Stimulated activated CD8-positive, alpha-beta memory T cell treated with anti-CD3 and anti-CD28 coated beads, Interleukin-4, amount 100 ng/mL, for 24 hours (primary cell): ENCODE measurements at places on chromosomes 5 and 9.

- DNase-seq = no peak
Measured at GRCh38 chr5:133814152-133814551, 154.3 kb downstream of the C5orf15 start.

DNA sequence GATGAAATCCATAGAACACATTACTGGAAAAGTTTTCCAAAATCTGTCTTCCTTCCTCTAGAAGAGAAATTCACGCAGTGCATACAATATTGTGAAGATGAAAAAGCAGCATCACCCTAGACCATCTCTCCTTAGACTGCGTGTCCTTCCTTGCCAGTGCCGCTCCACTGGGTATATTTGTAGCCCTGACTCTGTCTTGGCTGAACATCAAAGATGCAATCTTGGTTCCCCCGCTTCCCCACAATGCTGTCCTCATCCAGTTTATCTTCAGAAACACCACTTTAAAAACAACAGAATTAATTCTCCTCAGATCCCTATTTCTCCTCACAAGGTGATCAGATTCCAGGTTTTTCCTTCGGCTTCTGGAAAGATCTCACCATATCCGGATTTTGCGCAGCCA is 53.9 kb downstream of the ROR2 start:
- DNase-seq = no peak

DNA sequence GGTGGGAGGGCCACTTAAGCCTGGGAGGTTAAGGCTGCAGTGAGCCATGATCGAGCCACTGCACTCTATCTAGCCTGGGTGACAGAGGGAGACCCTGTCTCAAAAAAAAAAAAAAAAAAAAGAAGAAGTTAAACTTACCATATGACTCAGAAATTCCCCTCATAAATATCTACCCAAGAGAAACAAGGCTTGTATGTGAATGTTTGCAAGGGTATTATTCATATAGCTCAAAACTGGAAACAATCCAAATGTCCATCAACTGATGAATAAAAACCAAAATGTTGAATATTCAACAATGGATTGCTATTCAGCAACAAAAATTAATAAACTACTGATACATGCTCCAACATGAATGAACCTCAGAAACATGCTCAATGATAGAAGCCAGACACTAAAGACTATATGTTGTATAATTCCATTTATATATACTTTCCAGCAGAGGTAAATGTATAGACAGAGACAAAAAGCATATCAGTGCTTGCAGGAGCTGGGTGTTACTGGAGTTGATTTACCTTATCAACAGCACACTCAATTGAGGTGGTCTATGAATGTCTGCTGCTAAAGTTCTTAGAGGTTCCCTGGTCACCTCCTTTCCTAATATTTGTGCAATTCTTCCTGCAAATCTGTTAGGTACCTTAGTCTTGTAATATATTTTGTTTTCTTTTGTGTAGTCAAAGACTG is 5.3 kb upstream of the SREK1 start:
- DNase-seq = no peak

GRCh38 chr5:159961176-159962160 is 45.2 kb downstream of the ADRA1B start:
- no peak for DNase-seq

- DNase-seq = no peak
Measured at GRCh38 chr5:87136096-87136495, 131.6 kb upstream of the RASA1 start.

GRCh38 chr9:7607421-7607820 is 192.2 kb downstream of the DMAC1 start:
- DNase-seq = no peak

- no peak for DNase-seq
Measured at GRCh38 chr9:2228132-2228531, 213.0 kb downstream of the SMARCA2 start.

- DNase-seq = no peak
Measured at GRCh38 chr5:154844809-154845208, 5.6 kb downstream of the FAXDC2 start.

DNA sequence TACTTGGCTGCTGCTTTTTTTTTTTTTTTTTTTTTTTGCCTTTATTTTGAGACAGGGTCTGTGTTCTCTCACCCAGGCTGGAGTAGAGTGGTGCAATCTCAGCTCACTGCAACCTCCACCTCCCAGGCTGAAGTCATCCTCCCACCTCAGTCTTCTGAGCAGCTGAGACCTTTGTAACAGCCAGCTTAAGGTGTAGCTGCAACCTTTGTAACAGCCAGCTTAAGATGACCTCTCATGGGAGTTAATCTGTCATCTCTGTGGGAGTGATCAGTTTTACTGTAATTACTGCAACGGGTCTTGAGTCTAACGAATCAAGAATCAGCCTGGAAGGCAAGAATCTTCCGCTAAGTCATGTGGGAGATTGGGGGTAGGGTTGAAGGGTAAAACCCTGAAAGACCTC is 31.6 kb upstream of the SNX2 start:
- no peak for DNase-seq
